Progenitor cell of endocrine pancreas (in vitro differentiated cells): ENCODE measurements at places on chromosomes 4 and X. TPM values are rescaled to one million over a fixed set of nuclear protein-coding genes. Genes with fewer than 3 reads are reported as not detected.

Gene SMPX
- total RNA-seq = not detected in 2 replicates

Gene HMGB2
- total RNA-seq = 145 and 157 TPM in 2 replicates

Gene F8A3
- total RNA-seq = 4.6 and 5.2 TPM in 2 replicates

Gene SH3D19
- 35.5 and 38.4 TPM in 2 replicates for total RNA-seq

Gene KLHL8
- total RNA-seq = 13.4 and 13.6 TPM in 2 replicates

Gene RNF150
- total RNA-seq = 20.0 and 23.1 TPM in 2 replicates

Gene CDKL2
- total RNA-seq = 3.0 and 3.6 TPM in 2 replicates

Gene SLC16A2
- 9.0 and 11.1 TPM in 2 replicates for total RNA-seq

Gene NAT8L
- 20.7 and 21.8 TPM in 2 replicates for total RNA-seq

Gene LRIT3
- total RNA-seq = 0.17 and 0.31 TPM in 2 replicates

DNA sequence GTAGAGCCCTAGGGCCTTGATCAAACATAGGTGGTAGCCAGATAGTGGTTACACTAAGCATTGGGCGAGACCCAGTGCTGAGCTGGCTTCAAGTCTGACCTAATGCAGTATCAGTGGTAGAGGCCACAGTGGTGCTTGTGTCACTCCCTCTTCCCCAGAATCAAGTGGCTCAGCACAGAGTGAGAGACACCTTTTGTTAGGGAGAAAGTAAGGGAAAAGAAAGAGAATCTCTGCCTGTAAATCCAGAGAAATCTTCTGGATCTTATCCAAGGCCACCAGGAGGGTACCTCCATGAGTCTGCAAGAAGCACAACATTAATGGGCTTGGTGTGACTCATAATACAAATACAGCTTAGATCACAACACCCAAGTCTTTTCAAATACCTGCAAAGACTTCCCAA is 117.7 kb upstream of the SLC6A14 start:
- DNase-seq = no peak
- H3K27me3 ChIP-seq = no peaks in the 10 kb centered on the region
- no peaks in the 10 kb centered on the region for H3K36me3 ChIP-seq
- no peak overlapping the region for H3K4me3 ChIP-seq
- H3K27ac ChIP-seq = no peak overlapping the region

DNA sequence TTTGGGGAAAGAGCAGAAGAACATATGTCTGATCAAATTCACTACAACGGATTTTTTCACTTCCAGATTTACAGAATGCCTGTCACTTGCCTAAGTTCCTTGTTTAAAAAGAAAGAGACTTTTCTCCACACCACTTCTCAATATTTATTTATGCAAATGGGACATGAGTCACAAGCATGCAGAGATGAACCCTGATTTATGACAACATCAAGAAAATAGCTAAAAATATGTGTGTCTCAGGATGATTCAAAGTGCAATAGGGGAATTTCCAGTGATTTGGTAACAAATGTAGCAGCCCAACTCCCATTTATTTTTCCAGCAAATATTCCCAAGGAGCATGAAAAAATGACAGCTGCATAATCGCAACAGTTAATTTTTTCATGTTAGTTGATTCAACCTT is 180.4 kb upstream of the FAT1 start:
- H3K27me3 ChIP-seq = no peaks in the 10 kb centered on the region
- H3K4me3 ChIP-seq = no peak overlapping the region
- DNase-seq = no peak
- H3K36me3 ChIP-seq = peaks cover 2% of the 10 kb centered on the region
- peaks cover 4% of the 10 kb centered on the region for H3K4me1 ChIP-seq

- peaks cover 3% of the 10 kb centered on the region for H3K4me1 ChIP-seq
- no peaks in the 10 kb centered on the region for H3K36me3 ChIP-seq
- H3K27ac ChIP-seq = no peak overlapping the region
- no peaks in the 10 kb centered on the region for H3K27me3 ChIP-seq
- no peak overlapping the region for H3K4me3 ChIP-seq
Observed at GRCh38 chr4:141413366-141413765, 192.7 kb downstream of the ZNF330 start.

- H3K4me3 ChIP-seq = no peak overlapping the region
- no peaks in the 10 kb centered on the region for H3K36me3 ChIP-seq
- peaks cover 1% of the 10 kb centered on the region for H3K4me1 ChIP-seq
- DNase-seq = no peak
Observed at GRCh38 chrX:79096145-79096556, 48.3 kb upstream of the GPR174 start.

DNA sequence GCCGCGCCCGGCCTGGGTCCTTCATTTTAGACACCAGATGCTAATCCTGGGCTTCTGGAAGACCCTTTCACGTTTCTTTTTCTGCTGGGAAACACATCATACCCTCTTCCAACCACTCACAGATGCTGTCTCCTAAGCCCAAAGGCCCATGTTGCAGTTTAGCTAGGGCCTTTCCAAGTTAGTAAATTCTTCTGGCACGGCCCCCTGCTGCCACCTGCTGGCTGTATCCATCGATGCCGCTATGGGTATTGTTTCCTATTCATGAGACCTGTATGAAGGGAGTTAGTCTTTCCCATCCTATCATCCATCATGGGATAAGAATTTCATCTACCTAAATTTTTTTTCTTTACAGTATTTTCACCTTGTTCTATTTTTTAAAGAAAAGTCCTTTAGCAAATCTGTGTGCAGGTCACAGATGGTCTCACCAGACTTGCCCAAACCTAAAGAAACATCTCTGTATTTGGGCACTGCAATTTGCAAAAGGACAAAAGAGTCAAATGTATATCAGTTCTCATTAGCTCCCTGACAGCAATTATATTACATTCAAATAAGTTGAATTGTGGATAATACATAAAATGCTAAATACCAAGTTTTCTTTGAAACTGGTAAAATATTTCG is 37.8 kb upstream of the SLC9A7 start:
- H3K36me3 ChIP-seq = no peaks in the 10 kb centered on the region
- no peak overlapping the region for H3K4me3 ChIP-seq
- H3K27ac ChIP-seq = no peak overlapping the region
- H3K4me1 ChIP-seq = no peaks in the 10 kb centered on the region
- peak; percentile 48 for DNase-seq

DNA sequence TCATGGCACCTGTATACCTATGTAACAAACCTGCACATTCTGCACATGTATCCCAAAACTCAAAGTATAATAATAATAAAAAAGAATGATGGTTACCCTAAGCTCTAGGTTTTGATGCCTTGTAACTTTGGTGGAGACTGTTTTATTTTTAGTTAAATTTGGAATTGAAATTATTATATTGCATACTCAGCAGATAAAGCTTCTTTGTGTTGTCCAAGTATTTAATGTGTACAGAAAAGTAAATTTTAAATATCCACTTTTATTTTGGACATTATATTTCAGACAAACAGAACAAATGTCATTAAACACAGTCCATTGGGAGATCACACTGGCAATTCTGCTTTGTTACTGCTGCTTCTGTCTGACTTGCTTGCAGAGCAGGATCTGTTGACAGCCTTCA is 684.5 kb upstream of the CT83 start:
- no peaks in the 10 kb centered on the region for H3K27me3 ChIP-seq
- no peaks in the 10 kb centered on the region for H3K36me3 ChIP-seq
- DNase-seq = no peak

DNA sequence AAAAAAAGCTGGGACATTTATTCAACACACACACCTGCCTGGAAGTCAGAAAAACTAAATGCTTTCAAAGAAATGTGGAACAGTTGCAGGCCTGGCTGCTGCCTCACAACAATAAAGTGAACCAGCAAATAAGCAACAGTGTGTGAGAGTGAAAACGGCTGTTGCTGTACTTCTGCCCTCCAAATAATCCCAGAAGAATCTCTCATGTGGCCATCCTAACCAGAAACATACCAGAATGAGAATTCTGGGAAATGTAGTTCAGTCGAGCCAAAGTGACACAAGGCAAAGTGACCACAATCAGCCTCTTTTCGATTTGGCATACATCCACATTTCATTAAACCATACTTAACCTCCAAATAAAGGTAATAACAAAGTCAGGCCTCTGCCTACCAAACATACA is 204.5 kb downstream of the SLC7A11 start:
- no peak overlapping the region for H3K27ac ChIP-seq
- no peaks in the 10 kb centered on the region for H3K27me3 ChIP-seq
- DNase-seq = no peak
- H3K4me1 ChIP-seq = peaks cover 6% of the 10 kb centered on the region
- no peak overlapping the region for H3K4me3 ChIP-seq
- no peaks in the 10 kb centered on the region for H3K36me3 ChIP-seq

- H3K4me3 ChIP-seq = peak overlapping the region; percentile 61
- peaks cover 1% of the 10 kb centered on the region for H3K4me1 ChIP-seq
- no peaks in the 10 kb centered on the region for H3K36me3 ChIP-seq
- no peak for DNase-seq
Observed at GRCh38 chr4:2461246-2461960, 7.5 kb upstream of the RNF4 start.

GRCh38 chrX:148555101-148555500 is 54.7 kb downstream of the AFF2 start:
- no peaks in the 10 kb centered on the region for H3K27me3 ChIP-seq
- H3K4me3 ChIP-seq = no peak overlapping the region
- peaks cover 6% of the 10 kb centered on the region for H3K4me1 ChIP-seq
- H3K36me3 ChIP-seq = no peaks in the 10 kb centered on the region
- no peak overlapping the region for H3K27ac ChIP-seq
- no peak for DNase-seq

DNA sequence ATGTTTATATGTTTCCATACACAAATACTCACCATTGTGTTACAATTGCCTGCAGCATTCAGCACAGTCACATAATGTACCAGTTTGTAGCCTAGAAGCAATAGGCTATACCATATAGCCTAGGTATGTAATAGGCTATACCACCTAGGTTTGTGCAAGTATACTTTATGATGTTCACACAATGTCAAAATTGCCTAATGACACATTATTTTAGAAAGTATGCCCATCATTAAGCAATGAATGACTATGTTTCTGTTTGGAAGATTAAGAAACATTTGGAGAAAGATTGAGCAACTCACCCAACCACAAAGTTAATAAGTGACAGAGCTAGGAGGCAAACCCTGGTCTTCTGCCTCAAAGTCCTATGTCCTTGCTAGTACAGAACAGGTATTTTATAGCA is 96.8 kb upstream of the GRIA3 start:
- H3K27ac ChIP-seq = no peak overlapping the region
- H3K4me3 ChIP-seq = no peak overlapping the region
- no peaks in the 10 kb centered on the region for H3K36me3 ChIP-seq
- peaks cover 15% of the 10 kb centered on the region for H3K4me1 ChIP-seq

GRCh38 chr4:101141230-101141629 is 206.1 kb downstream of the PPP3CA start:
- no peak for DNase-seq
- no peaks in the 10 kb centered on the region for H3K27me3 ChIP-seq
- no peak overlapping the region for H3K4me3 ChIP-seq
- H3K4me1 ChIP-seq = peaks cover 10% of the 10 kb centered on the region
- no peaks in the 10 kb centered on the region for H3K36me3 ChIP-seq

DNA sequence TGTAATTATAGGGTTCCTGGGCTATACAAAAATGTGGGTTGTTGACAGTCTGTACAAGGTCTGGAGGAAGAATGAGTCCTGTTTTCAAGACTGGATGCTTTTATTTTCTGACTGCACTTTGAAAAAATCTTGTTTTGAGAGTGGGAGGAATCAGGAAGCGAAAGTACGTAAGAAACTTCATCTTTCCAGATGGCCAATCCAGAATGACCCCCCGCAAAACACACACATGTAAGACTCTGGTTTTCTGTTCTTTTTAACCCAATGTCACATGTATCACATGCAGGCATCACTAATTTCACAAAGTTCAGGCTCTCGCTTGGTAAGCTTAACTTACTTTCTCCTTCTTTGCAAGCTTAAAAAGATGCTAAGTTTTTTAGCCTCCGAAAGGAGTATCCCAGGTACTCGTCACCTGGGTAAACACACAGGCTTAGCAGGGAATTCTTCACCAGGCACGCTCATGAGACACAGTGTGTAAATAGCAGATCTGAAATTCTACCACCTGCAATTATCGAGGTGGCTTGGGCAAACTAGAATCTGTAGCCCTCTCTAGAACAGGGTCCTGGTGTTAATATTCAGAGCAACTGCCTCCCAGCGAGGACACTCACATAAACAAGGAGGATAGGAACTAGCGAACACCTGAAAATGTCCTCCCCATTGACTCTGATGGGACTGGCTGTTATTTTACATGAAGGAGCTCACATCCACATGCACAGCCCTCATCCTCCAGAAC is 90.7 kb downstream of the NSUN7 start:
- peaks cover 19% of the 10 kb centered on the region for H3K4me1 ChIP-seq
- peak overlapping the region; percentile 77 for H3K27ac ChIP-seq
- H3K27me3 ChIP-seq = no peaks in the 10 kb centered on the region
- DNase-seq = no peak
- H3K4me3 ChIP-seq = no peak overlapping the region
- H3K36me3 ChIP-seq = peaks cover 6% of the 10 kb centered on the region

GRCh38 chr4:111855308-111855707 is 289.9 kb upstream of the FAM241A start:
- no peak for DNase-seq
- H3K4me1 ChIP-seq = peaks cover 6% of the 10 kb centered on the region
- H3K27me3 ChIP-seq = no peaks in the 10 kb centered on the region
- no peak overlapping the region for H3K4me3 ChIP-seq
- no peak overlapping the region for H3K27ac ChIP-seq

DNA sequence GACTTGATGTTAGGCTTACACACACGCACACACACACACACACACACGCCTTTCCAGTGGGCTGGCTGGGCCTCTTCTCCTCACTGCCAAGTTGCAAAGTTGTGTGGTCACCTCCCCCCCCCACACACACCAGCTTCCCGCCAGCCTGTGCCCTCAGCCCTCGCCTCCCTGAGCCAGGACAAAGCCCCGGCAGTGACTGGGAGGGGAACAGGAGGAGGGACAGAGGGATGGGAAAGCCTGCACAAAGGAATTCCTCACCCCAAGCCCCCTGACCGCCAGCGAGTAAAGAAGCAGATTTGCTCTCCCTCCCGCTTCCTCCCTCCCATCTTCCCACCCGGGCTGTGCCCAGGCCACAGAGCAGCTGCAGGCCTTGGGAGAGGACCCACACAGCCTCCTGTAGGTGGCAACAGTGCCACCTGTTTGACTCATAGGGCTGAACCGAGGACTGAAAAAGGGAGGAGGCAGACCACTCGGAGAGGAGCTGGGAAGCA is at the start of gene GDPD2:
GDPD2 (plus strand) TSS at position 464 of the 491 bp plus-strand sequence. CDS start 1,671 bp downstream, outside the sequence.
- peaks cover 2% of the 10 kb centered on the region for H3K36me3 ChIP-seq
- DNase-seq = no peak
- H3K4me1 ChIP-seq = peaks cover 8% of the 10 kb centered on the region
- peak within 1 kb of the TSS; percentile 58 for H3K4me3 ChIP-seq
- no peaks in the 10 kb centered on the region for H3K27me3 ChIP-seq

GRCh38 chr4:164748375-164748774 is 5.6 kb upstream of the SMIM31 start:
- H3K4me3 ChIP-seq = no peak overlapping the region
- H3K36me3 ChIP-seq = no peaks in the 10 kb centered on the region
- DNase-seq = no peak
- no peaks in the 10 kb centered on the region for H3K4me1 ChIP-seq
- no peaks in the 10 kb centered on the region for H3K27me3 ChIP-seq
- no peak overlapping the region for H3K27ac ChIP-seq

DNA sequence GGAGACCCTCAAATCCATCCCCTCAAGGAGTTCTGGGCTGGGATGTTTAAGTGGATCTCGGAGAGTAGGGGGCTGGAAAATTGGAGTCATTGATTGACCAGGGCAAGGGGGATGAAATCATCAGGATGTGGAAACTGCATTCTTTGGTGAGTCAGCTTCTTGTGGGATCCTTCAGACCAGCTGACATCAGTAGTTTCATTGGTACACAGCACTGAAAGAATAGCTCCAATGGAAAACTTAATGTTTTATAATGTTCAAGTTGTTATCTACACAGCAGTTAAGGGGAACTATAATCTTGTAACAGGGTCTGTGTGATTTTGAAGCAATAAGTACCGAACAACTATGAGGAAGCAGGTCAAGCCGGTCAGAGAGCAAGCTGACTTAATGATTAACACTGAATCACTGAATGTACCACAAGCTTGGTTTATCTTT is 506.1 kb downstream of the RPA4 start:
- no peak for DNase-seq
- H3K36me3 ChIP-seq = peaks cover 11% of the 10 kb centered on the region
- no peaks in the 10 kb centered on the region for H3K27me3 ChIP-seq
- no peak overlapping the region for H3K27ac ChIP-seq
- peaks cover 5% of the 10 kb centered on the region for H3K4me1 ChIP-seq
